ENCODE measurements at places on chromosomes 1 and 21. TPM values are rescaled to one million over a fixed set of nuclear protein-coding genes. Genes with fewer than 3 reads are reported as not detected.

- DNase-seq = peak; percentile 81
Observed at GRCh38 chr1:71307451-71307850, 226.6 kb upstream of the ZRANB2 start.

GRCh38 chr1:48439380-48439779, 32.6 kb downstream of the SPATA6 start:
- DNase-seq = no peak

GRCh38 chr1:22341791-22342605, 109.7 kb upstream of the ZBTB40 start:
- DNase-seq = peak; percentile 38

The TAL1 gene
- total RNA-seq = 0.11 TPM

GRCh38 chr1:25068829-25069228, 138.8 kb upstream of the RUNX3 start:
- DNase-seq = no peak

DNA sequence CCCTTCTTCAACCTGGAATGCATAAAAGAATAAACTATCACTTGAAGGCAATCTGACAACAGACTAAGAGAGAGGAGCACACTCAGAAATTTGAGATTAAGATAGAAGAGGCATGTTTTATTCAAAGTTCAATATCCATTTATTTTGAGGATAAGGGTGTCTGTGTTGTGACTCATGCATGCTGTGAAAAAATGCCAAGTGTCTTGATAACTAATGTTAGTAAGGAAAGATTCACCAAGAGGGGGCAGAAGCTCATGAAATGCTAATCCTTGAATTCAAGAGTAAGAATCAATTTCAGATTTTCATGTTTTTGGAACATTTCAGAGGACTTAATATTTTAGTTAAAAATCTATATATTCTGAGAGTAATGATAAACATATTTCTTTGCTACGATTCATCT, 94.0 kb downstream of the IFI44 start:
- DNase-seq = peak; percentile 45

DNA sequence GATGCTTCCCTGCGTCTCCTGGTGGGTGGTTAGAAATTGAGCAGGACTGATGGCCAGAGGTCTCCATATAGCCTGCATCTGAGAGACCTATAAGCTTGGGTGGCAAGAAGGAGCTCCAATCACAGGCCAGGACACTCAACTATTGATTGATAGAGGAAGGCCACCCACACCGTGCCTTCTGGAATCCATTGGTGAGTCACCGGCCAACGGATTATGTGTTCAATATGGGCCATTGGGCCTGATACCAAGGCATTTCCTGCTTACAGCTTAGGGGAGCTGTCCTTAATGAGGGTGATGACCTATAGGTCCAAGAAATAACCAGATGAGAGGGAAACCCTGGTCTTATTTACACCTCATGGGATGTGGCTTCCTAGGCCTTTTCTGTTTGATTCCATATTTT, 115.1 kb downstream of the PLPP3 start:
- no peak for DNase-seq

DNA sequence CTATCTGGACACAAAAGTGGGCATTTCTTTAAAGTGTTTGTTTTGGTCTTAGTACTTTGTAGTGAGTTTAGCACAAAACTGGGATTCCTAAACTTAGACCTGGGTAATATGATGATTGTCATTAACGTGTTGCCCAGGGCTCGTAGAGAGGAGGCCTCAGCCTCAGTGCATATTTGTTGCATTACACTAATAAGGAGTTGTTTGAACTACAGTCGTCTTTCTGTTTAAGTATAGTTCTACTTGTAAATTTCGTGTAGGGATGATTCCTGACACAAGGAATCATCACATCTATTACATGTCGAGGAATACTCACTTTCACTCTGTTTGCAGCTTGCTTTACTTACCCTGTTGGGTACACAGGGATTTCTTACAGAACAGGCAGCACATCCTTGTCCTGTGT, 85.0 kb downstream of the PRDM2 start:
- DNase-seq = no peak

DNA sequence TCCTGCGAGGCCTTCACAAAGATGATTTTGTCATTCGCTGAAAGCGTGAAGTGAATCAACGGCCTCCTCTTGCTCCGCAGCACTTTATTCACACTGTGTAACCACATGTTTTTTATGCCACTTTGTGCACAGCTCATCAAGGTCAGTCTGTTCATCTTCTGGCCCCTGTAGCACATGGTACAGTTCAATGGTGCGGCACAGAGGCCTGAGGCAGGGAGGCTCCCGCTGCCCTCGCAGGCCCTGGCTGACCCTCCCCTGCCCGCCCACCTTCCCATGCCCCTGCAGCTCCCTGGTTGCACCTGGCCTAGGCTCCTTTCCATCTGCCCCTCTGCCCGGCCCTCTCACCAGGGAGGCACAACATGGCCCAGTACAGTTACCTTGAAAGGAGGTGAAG, 87.5 kb downstream of the CD247 start:
- no peak for DNase-seq

GRCh38 chr1:41498804-41499203, 14.3 kb upstream of the EDN2 start:
- no peak for DNase-seq

Data from A673 (cell line).